Thoracic aorta (tissue), 2 donors: ENCODE measurements at places on chromosomes 4 and X.

GRCh38 chr4:6137027-6137746 is 63.2 kb downstream of the JAKMIP1 start:
- no peak for DNase-seq

- no peak for DNase-seq
Observed at GRCh38 chrX:78548012-78548411, 111.1 kb downstream of the RTL3 start.

- DNase-seq: no peak
Observed at GRCh38 chr4:177740563-177740962, 298.3 kb upstream of the AGA start.

DNA sequence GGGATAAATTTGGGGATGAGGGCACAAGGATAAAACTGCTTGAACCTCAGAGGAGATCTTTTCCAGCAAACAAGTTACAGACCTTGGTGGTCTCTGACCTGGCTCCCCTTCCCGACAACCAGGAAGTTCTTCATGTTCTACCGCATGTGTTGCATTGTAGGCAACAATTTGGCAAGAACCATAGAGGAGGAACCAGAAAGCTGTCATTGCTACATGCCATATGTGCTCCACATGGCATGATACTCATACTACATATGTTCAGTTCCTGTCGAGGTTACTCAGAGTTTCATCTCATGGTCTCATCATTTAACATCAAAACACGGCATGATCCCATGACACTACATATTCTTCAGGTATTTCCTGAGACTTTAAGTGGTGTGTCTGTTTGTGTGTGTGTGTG is 235.9 kb downstream of the OR13H1 start:
- no peak for DNase-seq

DNA sequence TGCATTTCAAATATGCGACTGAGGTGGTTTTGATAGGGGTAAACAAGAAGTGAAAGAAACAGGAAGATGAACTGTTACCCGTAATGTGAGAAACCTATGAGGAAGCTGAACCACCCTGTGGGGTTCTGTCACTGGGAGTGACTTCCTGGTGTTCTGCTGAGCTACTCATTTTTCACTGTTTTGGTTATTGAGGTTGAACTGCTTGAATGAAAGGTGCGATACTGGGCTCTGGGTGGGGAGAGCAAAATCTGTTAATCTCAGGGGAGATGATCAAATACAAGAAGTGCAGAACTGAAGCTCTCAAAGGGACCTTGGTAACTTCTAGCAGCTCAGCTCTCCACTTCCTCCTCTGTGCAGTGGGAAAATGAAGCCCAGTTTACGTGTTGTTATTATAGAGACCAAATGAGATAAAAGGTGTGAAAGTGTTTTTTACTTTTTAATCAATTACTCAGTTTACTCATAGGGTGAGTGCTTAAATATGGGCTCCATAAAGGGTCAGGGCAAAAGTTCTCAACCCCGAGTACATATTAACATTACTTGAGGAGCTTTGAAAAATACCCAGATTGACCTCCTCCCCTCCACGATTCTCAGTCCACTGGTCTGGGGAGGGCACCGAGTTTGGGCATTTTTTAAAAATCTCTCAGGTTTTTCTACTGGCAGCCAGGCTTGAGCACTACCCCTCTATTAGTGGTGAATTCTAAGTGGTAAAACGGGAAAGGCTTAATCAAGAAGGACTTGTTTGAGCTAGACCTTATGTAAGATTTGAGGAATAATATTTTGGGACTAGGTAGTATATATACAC is 66.7 kb downstream of the COQ2 start:
- no peak for DNase-seq

- DNase-seq: no peak
Observed at GRCh38 chrX:71543316-71543715, 10.4 kb downstream of the OGT start.

- DNase-seq: no peak
Observed at GRCh38 chr4:69830560-69831269, 29.2 kb downstream of the SULT1E1 start.

- no peak for DNase-seq
Observed at GRCh38 chr4:64306255-64306565, 103.0 kb downstream of the TECRL start.

GRCh38 chr4:108850219-108850649 is 87.4 kb upstream of the ETNPPL start:
- no peak for DNase-seq

GRCh38 chrX:57951666-57952319 is 41.5 kb upstream of the ZXDA start:
- DNase-seq: no peak

DNA sequence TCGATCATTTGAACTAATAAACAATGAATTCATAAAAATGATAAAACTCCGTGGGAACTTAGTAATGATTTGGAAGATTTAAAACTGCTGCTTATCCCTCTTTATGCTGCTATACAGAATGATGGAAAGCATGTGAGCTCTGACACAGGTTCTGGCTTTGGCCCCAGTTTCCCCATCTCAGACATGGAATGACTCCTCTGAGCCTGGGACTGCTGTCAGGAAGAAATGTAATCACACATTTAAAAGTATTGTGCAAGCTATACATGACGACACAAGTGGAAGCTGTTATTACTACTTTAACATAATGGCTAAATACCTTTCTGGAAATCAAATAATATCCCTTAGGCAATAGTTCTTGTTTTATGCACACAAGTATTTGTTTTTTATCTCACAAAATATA is 161.7 kb downstream of the DCHS2 start:
- DNase-seq: no peak

GRCh38 chrX:2924151-2924550 is 5.0 kb downstream of the ARSD start:
- no peak for DNase-seq
